Activated CD4-positive, alpha-beta T cell treated with anti-CD3 and anti-CD28 coated beads, Interleukin-2, amount 10 ng/mL, durations not matched to agents 24 days and 14 days (primary cell): ENCODE measurements at places on chromosomes 4 and X. TPM values are rescaled to one million over a fixed set of nuclear protein-coding genes. Genes with fewer than 3 reads are reported as not detected.
A peak's percentile ranks its signal among the peaks of the same experiment; 100 is the strongest.

SLC49A3 gene
- total RNA-seq: 0.40 and 0.72 TPM in 2 replicates

DNA sequence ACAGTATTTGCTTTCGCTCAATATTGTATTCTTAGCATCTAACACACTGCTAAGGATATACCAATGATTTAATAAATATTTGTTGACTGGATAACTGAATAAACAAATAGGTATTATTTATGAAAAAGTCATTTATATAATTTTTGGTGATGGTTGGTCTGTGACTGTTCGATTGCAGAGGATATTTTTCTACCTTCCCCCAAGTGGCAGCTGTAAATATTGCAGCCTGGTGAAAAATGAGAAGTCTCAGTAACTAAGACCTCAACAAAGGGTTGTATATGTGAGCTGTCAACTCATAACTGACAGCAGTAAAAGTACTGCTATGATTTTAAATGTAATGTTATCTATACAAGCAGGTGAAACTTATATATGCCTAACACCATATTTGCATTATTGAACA lies 36.0 kb downstream of the HTR2C start:
- DNase-seq: no peak
- no peak overlapping the region for H3K4me3 ChIP-seq
- no peaks in the 10 kb centered on the region for H3K4me1 ChIP-seq
- no peaks in the 10 kb centered on the region for H3K27me3 ChIP-seq
- no peak overlapping the region for H3K27ac ChIP-seq
- H3K36me3 ChIP-seq: no peaks in the 10 kb centered on the region

GRCh38 chrX:115949900-115950822 lies 220.4 kb upstream of the AGTR2 start:
- no peak overlapping the region for H3K4me3 ChIP-seq
- no peaks in the 10 kb centered on the region for H3K27me3 ChIP-seq
- H3K36me3 ChIP-seq: no peaks in the 10 kb centered on the region
- no peak overlapping the region for H3K27ac ChIP-seq

GRCh38 chrX:72023071-72023470 lies 108.6 kb downstream of the RTL5 start:
- H3K4me1 ChIP-seq: peaks cover 10% of the 10 kb centered on the region
- H3K4me3 ChIP-seq: no peak overlapping the region

GRCh38 chrX:119190091-119190681 lies 45.9 kb upstream of the PGRMC1 start:
- H3K36me3 ChIP-seq: no peaks in the 10 kb centered on the region
- H3K4me1 ChIP-seq: no peaks in the 10 kb centered on the region
- H3K27ac ChIP-seq: no peak overlapping the region
- H3K27me3 ChIP-seq: no peaks in the 10 kb centered on the region
- DNase-seq: no peak
- H3K4me3 ChIP-seq: no peak overlapping the region

DNA sequence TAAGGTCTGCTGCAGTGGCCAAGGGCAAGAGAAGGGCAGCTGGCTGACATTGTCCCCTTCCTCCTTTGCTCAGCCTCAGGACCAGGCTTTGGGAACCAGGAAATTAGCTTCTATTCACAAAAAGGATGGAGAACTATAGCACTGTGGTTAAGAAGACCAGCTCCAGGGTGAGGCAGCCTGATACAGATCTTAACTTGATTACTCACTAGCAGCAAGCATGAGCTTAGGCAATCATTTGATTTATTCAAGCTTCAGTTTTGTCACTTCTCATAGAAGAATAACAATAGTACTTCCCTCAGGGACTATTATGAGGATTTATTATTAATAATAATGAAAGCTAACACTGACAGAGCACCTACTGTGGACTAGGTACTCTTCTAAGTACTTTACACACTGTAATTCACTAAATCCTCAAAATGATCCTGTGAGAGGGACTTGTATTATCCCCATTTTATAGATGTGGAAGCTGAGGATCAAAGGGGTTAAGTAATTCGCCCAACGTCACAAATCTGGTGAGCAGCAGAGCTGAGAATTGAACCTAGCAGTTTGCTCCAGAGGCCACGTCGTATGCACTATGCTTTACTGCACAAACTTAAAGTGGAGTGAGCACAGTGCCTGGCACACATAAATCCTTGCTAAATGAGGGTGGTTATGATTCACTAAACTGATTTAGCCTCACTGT lies 130.4 kb upstream of the PAK3 start:
- no peaks in the 10 kb centered on the region for H3K4me1 ChIP-seq
- no peak for DNase-seq
- no peak overlapping the region for H3K27ac ChIP-seq
- no peaks in the 10 kb centered on the region for H3K36me3 ChIP-seq

DNA sequence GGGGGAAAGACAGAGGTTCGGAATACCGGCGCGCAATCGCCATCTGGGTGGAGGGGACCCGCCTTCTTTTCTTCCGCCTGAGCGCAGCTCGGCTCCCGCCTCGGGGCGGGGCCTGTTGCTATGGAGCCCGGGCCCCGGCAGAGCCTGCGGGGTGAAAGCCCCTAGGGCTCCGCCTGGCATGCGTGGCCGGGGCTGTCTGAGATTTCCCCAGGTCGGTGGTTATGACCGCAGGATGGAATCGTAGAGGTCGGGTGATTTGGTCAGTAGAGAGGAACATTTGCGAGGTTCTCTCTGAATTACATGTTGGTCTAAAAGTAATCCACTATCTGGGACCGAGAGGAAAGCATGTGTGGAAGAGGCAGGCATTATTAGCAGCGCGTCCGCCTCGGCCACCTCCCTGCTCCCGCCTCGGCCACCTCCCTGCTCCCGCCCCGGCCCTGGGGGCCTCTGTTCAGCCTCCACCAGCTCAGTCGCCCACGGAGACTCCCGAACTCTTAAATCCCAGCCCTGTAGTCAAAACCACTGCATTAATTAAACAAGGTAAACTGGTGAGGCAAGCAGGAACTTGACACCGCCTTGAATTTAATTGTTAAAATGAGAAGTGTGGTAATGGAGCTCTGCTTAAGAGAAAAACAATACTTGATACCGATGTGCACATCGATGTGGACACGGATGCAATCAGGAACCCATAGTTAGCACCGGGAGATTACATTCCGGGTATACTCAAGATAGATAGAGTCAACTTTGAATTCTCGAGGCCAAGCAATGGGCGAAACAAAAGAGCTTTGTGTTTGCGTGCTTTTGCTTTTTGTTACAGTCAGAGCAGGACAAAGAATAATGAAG lies 45.2 kb downstream of the TRIM2 start:
- H3K36me3 ChIP-seq: no peaks in the 10 kb centered on the region
- DNase-seq: peak; percentile 95
- H3K4me3 ChIP-seq: peak overlapping the region; percentile 89
- peaks cover 2% of the 10 kb centered on the region for H3K27me3 ChIP-seq
- H3K27ac ChIP-seq: peak overlapping the region; percentile 83
- peaks cover 9% of the 10 kb centered on the region for H3K4me1 ChIP-seq

DNA sequence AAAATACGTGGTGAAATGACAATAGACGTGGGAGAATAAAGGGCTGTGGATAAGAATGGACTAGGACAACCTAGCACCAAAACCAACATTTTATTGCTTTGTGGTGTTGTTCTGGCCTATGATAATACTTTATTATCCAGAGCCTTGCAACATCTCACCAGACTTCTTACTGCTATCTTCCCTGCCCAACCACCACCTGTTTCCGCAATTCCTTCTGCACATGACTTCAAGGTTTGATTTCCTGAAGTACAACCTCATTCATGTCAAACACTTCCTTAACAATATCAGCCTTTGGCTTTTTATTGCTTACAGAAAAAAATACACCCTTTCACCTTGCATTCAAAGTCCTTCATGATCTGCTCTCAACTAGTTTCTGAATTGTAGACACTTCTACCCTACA lies 84.8 kb downstream of the RTL3 start:
- H3K36me3 ChIP-seq: no peaks in the 10 kb centered on the region
- H3K4me3 ChIP-seq: no peak overlapping the region
- H3K4me1 ChIP-seq: peaks cover 4% of the 10 kb centered on the region

DNA sequence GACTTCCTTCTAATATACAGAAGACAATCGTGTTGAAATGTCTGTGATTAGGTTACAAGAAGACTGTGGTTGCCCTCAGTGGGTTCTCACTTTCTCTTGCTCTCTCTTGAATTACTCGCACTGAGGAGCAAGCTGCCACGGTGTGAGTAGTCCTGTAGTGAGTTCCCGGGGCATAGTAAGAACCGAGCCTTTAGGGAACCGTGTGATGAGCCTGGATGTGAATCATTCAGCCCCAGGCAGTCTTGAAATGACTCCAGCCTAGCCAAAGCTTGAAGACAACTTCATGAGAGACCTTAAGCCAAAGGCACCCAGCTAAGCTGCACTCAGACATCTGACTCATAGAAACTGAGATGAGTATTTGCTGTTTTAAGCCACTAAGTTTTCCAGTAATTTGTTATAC lies 292.7 kb downstream of the SPOCK3 start:
- H3K27me3 ChIP-seq: no peaks in the 10 kb centered on the region
- H3K4me1 ChIP-seq: no peaks in the 10 kb centered on the region
- no peak overlapping the region for H3K4me3 ChIP-seq
- H3K27ac ChIP-seq: no peak overlapping the region
- no peak for DNase-seq

DNA sequence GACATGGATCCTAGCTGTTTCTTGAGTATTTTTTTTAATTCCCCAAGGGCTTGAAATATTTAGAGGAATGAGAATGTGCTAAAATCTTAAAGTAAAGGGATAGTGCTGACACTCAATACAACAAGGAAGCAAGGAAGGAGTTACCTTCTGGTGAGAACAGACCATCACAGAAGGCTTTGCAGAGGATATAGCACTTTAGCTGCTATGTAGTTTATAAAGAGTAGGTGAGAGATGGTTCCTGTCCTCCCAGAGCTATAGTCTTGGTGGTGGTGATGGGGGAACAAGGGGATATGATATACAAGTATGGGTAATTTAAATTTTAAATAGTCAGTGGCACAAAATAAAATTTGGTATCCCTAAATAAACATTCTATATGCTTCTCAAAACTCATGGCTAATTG lies 47.6 kb downstream of the MTHFD2L start:
- peaks cover 7% of the 10 kb centered on the region for H3K36me3 ChIP-seq
- no peak for DNase-seq
- no peak overlapping the region for H3K4me3 ChIP-seq
- no peaks in the 10 kb centered on the region for H3K27me3 ChIP-seq
- H3K4me1 ChIP-seq: peaks cover 9% of the 10 kb centered on the region
- H3K27ac ChIP-seq: no peak overlapping the region

DNA sequence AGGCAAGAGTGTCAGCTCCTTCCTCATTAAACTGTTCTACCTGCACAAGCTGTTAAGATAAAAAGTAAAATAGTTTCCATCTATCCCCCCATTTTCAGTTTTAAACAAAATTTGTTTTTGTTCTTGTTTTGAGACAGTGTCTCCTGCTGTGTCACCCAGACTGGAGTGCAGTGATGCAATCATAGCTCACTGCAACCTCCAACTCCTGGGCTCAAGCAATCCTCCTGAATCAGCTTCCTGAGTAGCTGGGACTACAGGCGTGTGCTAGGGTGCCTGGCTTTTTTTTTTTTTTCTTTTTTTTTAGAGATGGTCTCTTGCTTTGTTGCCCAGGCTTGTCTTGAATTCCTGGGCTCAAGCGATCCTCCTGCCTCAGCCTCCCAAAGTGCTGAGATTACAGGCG lies 105.4 kb downstream of the HS6ST2 start:
- H3K27me3 ChIP-seq: peaks cover 15% of the 10 kb centered on the region
- H3K4me1 ChIP-seq: peaks cover 5% of the 10 kb centered on the region
- no peaks in the 10 kb centered on the region for H3K36me3 ChIP-seq
- H3K4me3 ChIP-seq: no peak overlapping the region
- no peak for DNase-seq

GRCh38 chrX:13014111-13015096 lies 30.0 kb downstream of the FAM9C start:
- peaks cover 44% of the 10 kb centered on the region for H3K4me1 ChIP-seq
- no peaks in the 10 kb centered on the region for H3K27me3 ChIP-seq
- no peaks in the 10 kb centered on the region for H3K36me3 ChIP-seq
- H3K4me3 ChIP-seq: peak overlapping the region; percentile 51
- peak overlapping the region; percentile 89 for H3K27ac ChIP-seq

DNA sequence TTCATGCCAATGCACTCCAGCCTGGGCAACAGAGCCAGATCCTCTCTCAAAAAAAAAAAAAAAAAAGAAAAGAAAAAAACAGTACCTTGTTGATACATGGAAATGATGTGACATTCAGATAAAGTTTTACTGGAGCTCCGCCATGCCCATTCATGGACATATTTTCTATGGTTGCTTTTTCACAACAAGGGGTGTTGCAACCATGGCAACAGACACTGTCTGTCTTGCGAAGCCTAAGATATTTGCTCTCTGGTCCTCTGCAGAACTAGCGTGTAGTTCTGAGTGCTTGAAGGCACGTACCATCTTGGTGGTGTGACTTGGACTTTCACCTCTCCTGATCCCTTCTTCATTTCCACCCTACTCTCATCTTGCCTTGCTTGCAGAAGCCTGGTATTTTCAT lies 53.2 kb downstream of the TBL1X start:
- no peak for DNase-seq
- no peak overlapping the region for H3K4me3 ChIP-seq
- H3K4me1 ChIP-seq: peaks cover 22% of the 10 kb centered on the region
- H3K36me3 ChIP-seq: peaks cover 19% of the 10 kb centered on the region
- H3K27ac ChIP-seq: no peak overlapping the region

DNA sequence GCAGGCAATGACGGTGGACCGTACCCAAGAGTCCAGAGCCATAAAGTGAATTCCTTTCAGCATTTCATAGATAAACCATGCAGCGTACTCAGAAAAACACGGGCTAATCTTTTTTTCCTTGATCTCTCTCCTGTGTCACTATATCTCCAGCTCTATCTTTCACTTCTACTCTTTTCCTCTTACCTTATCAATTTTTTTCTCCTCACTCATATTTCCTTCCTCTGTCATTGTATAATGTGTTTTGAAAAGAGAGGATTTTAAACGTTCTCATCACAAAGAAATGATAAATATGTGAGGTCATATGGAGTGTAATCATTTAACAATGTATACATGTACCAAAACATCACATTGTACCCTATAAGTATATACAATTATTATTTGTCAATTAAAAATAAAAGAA lies 176.5 kb downstream of the CPE start:
- no peak overlapping the region for H3K4me3 ChIP-seq
- H3K4me1 ChIP-seq: no peaks in the 10 kb centered on the region
- no peak overlapping the region for H3K27ac ChIP-seq
- DNase-seq: no peak
- H3K27me3 ChIP-seq: no peaks in the 10 kb centered on the region
- H3K36me3 ChIP-seq: no peaks in the 10 kb centered on the region
